ENCODE measurements at places on chromosomes 2 and 18.

DNA sequence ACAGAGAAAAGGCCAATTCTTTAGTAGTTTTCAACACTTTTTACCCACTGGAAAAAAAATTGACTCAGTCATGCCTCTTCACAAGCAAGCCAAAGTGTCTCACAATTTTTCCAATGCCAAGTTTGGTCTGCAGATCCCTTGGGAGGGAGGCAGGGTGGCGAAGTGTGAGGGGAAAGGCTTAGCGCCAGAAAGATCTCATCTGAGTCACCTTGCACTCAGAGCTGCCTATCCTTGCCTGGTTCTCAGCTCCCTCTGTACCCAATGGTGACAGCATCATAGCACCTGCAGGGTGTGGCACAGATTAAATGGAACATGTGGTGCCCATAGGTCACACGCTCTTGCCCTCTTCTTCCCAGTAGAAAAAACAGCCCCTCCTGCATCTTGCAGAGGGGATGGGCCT is 55.2 kb upstream of the GYPC start:
- DNase-seq, result no peak
- no peaks in the 10 kb centered on the region for H3K36me3 ChIP-seq
- H3K27ac ChIP-seq, result no peak overlapping the region

DNA sequence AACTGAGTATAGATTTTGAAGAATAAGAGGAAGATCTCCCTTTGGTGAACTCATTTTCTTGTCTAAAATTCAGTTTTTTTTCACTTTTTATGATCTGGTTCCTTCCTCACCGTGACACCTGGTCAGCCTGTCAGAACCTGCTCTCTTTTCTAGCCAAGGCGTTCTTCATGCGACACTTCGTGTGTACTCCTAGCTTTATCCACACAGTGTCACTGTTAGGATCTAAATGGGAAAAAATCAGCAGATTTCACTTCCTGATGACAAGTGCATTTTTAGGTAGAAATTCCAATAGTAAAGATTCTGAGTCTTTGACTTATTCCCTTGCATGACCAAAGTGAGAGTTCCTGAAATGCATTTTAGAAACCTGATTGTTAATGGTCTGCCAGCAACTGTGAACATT is 89.8 kb downstream of the KLHL14 start:
- no peak for DNase-seq
- no peaks in the 10 kb centered on the region for H3K27me3 ChIP-seq
- H3K4me3 ChIP-seq, result no peak overlapping the region
- no peaks in the 10 kb centered on the region for H3K36me3 ChIP-seq
- no peak overlapping the region for H3K27ac ChIP-seq
- no peaks in the 10 kb centered on the region for H3K4me1 ChIP-seq

DNA sequence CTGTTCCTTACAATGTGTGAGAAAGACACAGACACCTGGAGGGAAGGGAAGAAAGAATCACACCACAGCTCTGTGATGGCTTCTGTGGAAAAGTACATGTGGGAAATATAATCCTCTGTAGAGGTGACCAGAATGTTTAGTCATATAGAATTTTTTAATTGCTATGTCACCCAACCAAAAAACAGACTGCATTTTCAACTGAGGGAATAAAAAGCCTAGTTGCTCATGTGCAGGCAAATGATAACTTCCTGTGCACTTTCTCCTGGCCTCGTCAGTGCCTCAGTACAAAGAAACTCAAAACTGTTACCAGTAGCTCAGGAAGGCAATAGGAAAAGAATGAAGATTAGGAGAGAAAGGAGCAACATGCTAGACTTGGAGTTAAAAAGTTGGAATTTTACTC is 326.8 kb downstream of the OSR1 start:
- no peak for DNase-seq
- H3K27ac ChIP-seq, result no peak overlapping the region
- no peak overlapping the region for H3K4me3 ChIP-seq
- no peaks in the 10 kb centered on the region for H3K27me3 ChIP-seq
- no peaks in the 10 kb centered on the region for H3K4me1 ChIP-seq

DNA sequence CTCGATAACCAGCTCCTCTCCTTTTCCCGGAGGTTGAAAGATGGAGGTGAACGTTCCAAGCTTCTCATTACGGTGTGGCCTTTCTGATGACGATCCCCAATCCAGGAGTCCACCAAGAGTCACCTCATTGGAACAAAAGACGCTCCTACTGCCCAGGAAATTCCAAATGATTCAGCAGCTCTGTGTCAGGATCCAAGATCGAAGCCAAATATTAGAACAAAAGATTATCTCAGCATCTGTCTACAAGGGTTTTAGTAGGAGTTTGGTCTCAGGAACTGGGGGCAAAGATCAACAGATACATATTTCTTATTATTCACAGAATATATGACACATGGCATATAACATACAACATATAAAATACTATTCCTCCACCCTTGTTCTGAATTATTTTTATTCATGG is 161.1 kb upstream of the RAB12 start:
- no peak for DNase-seq
- no peaks in the 10 kb centered on the region for H3K36me3 ChIP-seq
- no peak overlapping the region for H3K27ac ChIP-seq
- H3K27me3 ChIP-seq, result no peaks in the 10 kb centered on the region
- no peak overlapping the region for H3K4me3 ChIP-seq

GRCh38 chr2:134379722-134380121 is 125.8 kb downstream of the MGAT5 start:
- no peaks in the 10 kb centered on the region for H3K36me3 ChIP-seq
- no peaks in the 10 kb centered on the region for H3K27me3 ChIP-seq
- no peaks in the 10 kb centered on the region for H3K4me1 ChIP-seq
- DNase-seq, result no peak
- H3K27ac ChIP-seq, result peak overlapping the region; percentile 73

DNA sequence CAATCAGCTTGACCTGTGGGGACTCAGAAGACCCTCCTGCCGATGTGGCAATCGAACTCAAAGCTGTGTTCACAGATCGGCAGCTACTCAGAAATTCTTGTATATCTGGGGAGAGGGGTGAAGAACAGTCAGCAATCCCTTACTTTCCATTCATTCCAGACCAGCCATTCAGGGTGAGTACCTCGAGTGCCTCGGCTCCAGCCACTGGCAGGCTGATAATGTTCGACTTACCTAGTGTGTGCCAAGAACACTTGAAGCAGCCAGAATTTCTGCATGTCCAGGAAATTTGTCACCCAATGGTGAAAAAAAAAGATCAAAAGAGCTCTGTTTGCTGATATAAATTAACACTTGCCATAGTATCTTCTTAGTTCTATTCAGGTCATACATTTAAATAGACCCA is 2.3 kb downstream of the LGALSL start:
- no peak overlapping the region for H3K4me3 ChIP-seq
- H3K4me1 ChIP-seq, result peaks cover 30% of the 10 kb centered on the region
- H3K27ac ChIP-seq, result no peak overlapping the region
- peaks cover 27% of the 10 kb centered on the region for H3K36me3 ChIP-seq

GRCh38 chr2:219020604-219021365 is 20.5 kb downstream of the CFAP65 start:
- no peak for DNase-seq
- no peaks in the 10 kb centered on the region for H3K4me1 ChIP-seq
- no peak overlapping the region for H3K4me3 ChIP-seq
- H3K27ac ChIP-seq, result no peak overlapping the region
- H3K36me3 ChIP-seq, result no peaks in the 10 kb centered on the region

DNA sequence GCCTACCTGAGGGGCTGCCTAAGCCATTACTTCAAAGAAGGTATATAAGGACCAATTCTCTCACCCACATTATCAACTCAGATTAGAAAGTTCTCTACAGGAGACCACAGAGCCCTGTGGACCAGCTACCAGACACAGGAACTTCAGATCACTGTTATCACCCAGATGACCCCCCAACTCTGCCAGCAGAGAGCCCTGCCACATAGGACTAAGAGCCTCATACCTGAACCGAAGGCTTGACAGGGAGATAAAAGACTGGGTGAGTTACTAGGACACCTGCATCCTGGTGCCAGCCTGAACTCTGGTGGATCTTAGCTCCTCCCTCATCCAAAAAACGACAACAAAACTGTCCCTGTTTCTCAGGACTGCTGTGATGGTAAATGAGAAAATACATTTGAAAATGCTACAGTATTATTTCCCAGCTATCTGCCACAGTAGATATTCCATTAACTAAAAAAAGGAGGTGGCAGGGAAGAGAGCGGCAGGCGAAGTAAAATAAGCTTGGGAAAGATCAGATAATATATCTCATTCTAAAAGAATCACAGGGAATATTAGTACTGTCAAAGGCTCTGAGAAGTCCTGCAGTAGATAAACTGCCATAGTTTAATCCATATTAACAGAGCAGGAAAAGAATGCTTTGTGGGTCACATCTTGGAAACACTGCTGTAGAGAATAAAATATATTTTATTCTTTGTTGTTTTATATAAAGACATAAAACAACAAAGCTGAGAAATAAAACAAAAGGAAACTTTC is 79.7 kb downstream of the STK39 start:
- H3K4me3 ChIP-seq, result no peak overlapping the region
- DNase-seq, result no peak
- peaks cover 33% of the 10 kb centered on the region for H3K4me1 ChIP-seq

DNA sequence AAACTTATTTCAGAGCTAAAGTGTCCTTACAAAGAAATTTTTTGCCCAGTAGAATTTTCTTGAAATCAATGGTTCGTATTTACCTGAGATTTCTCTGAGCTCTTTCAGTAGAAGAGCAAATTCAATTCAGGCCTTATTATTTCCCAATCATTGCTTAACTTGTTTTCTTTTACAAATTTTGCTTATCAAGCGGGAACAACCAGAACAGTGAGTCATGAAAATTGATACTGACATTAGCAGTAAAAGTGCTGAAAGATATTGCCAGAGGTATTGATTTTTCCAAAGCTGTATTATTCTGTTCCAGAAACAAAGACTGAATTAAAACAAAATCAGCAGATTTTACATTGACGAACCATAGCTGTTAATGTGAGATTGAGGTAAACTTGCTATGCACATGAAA is 10.1 kb upstream of the RIOK3 start:
- H3K27ac ChIP-seq, result no peak overlapping the region
- H3K4me1 ChIP-seq, result peaks cover 6% of the 10 kb centered on the region
- no peak for DNase-seq
- H3K27me3 ChIP-seq, result no peaks in the 10 kb centered on the region
- H3K4me3 ChIP-seq, result no peak overlapping the region

DNA sequence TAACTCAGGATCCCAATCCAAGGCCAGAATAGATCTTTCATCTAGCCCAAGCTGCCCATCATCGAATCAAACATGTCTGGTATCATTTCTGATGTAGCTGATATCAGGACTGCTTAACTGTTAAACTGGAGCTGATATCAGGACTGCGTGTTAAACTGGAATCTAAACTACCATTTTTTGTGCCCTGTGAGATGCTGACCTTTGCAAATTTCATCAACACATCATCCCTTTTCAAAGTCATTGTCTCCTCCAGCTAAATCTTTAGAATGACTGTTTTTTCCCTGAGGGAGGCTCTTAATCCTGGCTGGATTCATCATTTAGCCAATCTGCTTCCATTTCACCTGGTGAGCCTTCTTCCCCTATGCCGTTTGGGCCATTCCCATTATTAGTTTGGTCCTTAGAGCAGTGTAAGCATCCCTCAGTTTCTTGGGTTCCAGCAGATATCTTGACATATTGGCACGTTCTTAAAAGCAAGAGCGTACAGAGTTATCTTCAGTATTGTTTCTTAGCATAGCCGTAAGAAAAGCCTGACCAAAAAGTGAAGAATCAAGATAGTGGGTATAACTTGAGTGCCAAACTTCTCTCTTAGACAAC is 12.3 kb downstream of the RPL31 start:
- no peak overlapping the region for H3K4me3 ChIP-seq
- DNase-seq, result no peak
- no peaks in the 10 kb centered on the region for H3K27me3 ChIP-seq
- peaks cover 41% of the 10 kb centered on the region for H3K36me3 ChIP-seq

GRCh38 chr2:178306352-178307073 is 112.2 kb downstream of the OSBPL6 start:
- no peaks in the 10 kb centered on the region for H3K36me3 ChIP-seq
- H3K27me3 ChIP-seq, result no peaks in the 10 kb centered on the region
- no peak for DNase-seq
- no peak overlapping the region for H3K4me3 ChIP-seq
- H3K27ac ChIP-seq, result no peak overlapping the region

DNA sequence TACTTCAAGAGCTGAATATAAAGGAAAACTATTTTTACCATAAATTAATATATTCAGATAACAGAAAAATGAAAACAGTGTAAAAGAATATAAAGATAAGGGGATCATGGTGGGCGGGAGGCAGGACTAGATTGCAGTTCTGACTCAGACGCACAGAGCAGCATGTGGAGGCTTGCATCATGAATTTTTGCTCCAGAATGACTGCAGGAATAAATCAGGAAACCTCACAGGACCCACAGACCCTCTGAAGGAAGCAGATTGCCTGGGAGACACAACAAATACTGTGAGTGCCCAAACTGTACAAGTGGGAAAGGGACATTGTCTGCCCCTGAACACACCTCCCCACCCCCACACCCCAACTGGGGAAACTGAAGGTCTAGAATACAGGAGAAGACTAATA is 19.2 kb upstream of the SIGLEC15 start:
- H3K4me3 ChIP-seq, result no peak overlapping the region
- no peaks in the 10 kb centered on the region for H3K36me3 ChIP-seq
- DNase-seq, result no peak
- H3K27me3 ChIP-seq, result no peaks in the 10 kb centered on the region
- H3K4me1 ChIP-seq, result no peaks in the 10 kb centered on the region

DNA sequence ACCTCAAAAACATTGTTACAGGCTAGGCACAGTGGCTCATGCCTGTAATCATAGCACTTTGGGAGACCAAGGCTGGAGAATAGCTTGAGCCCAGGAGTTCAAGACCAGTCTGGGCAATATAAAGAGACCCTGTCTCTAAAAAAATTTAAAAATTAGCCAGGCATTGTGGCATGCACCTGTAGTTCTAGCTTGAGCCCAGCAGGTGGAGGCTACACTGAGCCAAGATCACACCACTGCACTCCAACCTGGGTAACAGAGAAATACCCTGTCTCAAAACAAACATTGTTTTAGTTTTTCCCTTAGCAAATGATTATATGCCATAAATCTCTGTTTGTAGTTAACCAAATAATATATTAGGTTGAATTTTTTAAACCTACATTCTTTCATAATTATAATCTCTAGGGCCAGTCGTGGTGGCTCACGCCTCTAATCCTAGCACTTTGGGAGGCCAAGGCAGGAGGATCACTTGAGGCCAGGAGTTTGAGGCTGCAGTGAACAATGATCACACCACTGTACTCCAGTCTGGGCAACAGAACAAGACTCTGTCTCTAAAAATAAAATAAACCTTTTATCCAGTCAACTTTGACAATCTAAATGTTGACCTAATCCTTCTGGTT is 13.3 kb upstream of the CYP20A1 start:
- H3K4me3 ChIP-seq, result no peak overlapping the region
- no peak for DNase-seq
- H3K27me3 ChIP-seq, result no peaks in the 10 kb centered on the region
- H3K27ac ChIP-seq, result no peak overlapping the region
- H3K4me1 ChIP-seq, result no peaks in the 10 kb centered on the region
